ENCODE measurements at places on chromosomes 2 and 18.

GRCh38 chr18:12637901-12638643 is 19.8 kb downstream of the SPIRE1 start:
- DNase-seq, result no peak

DNA sequence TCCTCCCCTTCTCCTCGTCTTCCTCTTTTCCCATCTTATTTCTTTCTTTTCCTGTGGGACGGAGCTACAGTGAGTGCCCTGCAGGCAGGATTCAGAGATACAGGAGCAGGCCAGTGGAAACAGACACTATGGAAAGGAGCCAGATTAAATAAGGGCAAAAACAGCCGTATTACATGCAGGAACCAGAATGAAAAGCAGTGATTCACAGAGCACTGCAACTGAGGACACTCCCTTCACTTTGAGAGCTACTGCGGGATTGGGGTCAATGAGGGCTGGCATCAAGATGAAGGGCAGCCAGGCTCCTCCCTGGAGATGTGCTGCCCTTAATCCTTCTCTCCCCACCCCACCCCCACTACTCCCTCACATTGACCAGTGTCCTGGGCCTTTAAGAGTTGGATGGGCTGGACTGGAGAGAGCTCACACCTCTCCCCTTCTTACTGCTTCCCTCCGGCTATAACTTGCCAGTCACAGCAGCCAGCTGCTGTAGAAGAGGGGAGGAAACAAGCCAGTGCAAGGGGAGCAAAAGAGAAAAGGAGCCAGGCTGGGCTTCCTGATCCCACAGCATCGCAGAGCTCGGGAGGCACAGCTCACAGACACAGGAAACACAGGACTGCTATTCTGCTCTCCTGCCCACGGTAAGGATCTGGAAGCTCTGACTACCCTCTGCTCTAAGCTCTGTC is at the start of gene PLCD4:
Gene PLCD4, plus strand, starts transcription at position 464 of the 680 bp plus-strand sequence. CDS start 7,841 bp downstream, outside the sequence.
- DNase-seq, result peak; percentile 80

DNA sequence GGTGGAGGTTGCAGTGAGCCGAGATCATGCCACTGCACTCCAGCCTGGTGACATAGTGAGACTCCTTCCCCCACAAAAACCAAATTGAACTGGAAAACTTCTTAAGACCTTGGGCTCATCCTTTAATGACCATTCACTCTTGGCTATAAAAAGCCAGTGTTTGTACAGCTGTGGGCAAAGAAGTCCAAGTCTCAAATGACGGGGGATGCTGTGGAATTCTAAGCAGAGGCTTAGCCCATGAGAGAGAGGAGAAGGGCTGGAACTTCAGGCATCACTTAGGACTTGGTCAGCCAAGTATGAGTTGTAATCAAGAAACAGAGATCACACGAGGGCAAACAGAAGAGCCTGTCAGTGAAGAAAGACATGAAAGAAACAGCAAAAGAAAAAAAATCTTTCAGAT is 79.3 kb upstream of the POU3F3 start:
- DNase-seq, result no peak

GRCh38 chr2:234845602-234846590 is 105.9 kb upstream of the SH3BP4 start:
- DNase-seq, result no peak

Data from NCI-H1092 treated with DMSO at 0.1 percent for 48 hours (cell line).